ENCODE measurements at places on chromosomes 2 and 18. TPM values are rescaled to one million over a fixed set of nuclear protein-coding genes. Genes with fewer than 3 reads are reported as not detected.

- no peak for DNase-seq
These were observed 584.4 kb downstream of the NR4A2 start for GRCh38 chr2:155748131-155748530.

GRCh38 chr2:3840611-3841155 lies 137.3 kb downstream of the DCDC2C start:
- no peak for DNase-seq

DNA sequence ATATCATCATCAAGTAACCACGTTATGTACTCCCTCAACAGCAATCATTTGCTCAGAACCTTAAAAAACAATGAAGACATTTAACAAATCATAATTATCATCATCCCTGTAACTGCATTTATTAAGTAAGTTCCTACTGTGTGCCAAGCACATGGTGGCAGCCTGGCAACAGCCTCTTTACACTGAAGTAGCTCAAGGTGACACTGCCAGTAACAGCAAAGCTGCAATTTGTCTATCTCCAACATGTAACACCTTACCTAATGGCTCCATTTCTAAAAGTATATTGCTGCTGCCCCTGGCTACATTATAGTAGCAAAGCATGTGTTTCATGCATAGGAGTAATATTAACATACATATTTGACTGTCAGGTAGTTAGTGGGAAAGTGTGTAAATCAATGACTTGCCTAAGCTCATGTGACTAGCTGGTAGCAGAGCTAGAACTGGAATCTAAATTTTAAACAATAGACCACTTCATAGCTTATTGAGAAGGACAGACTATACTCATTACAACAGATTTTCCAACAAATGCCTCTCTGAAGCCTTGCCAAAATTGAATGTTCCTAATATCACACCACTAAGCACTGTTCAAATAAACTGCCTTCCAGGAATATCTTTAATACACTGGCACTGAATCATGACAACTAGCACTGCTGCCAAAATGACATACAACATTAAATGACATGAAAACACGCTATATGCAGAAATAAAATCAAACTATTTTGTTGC lies 86.7 kb downstream of the L3MBTL4 start:
- no peak for DNase-seq

DNA sequence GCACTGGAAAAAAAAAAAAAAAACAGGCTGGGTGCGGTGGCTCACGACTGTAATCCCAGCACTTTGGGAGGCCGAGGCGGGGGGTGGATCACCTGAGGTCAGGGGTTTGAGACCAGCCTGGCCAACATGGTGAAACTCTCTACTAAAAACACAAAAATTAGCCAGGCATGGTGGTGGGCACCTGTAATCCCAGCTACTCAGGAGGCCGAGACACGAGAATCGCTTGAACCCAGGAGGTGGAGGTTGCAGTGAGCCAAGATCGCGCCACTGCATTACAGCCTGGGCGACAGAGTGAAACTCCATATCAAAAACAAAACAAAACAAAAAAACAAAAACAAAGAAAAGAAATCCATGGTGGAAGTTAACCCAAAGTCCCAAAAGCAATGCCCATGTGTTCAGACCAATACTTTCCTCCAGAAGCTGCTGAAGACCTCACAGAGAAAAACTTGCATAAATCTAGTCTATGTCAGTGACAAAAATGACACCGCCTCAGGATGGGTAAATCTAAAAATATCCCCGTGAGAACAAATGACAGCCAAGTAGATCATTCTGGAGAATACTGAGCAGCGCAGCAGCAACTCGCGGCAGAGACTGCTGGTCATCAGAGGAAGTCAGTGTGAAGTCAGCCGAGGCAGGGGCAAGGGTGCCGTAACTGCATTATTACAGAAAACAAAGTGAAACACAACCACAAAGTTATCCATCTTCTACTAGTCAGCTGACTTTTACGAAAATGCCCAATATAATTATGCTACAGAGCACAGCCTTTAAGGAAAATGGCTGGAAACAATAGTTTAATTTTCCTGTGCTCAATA lies 41.0 kb downstream of the LPIN2 start:
- peak; percentile 84 for DNase-seq

GRCh38 chr18:56402872-56403516 lies 235.4 kb downstream of the TXNL1 start:
- DNase-seq = no peak

DNA sequence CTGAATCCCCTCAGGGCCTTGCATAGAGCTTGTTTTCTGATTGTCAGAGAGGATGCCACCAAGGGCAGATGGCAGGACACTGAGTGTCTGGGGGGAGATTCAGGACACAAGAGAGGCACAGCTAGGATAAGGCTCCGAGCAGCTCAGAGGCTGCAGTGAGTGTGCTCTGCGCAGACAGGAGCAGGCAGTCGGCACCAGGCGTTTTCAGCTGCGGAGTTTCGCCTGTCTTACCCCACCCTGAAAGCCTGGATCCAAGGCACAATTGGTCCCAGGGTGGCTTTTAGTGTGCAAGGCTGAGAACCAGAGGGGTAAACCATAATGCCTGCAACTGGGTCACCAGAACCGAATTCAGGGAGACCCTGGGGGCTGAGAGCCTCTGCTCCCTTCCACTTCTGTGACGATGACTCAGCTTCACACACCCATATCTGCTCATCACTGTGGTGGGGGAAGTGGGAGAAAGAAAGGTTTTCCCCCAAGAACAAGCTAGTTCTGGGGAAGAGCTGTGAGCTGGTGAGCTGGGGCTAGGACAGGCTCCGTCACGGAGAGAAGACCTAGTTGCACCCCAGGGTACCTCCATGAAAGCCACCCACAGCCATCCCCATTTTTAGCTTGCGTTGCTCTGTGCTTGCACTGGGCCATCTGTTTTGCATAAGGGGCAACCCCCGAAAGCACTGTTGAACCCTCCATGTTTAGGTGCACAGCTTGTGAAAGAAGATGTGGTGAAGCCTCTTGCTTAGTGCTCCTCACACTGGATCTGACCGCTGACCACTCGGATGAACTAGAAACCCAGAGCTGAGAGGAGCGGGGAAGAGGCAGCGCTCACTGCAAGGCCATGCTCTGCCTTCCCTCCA lies 173.7 kb downstream of the CELF4 start:
- DNase-seq = no peak

GRCh38 chr2:134610871-134611270 lies 107.9 kb downstream of the TMEM163 start:
- DNase-seq = no peak

- DNase-seq = no peak
These were observed 108.7 kb upstream of the ALPP start for GRCh38 chr2:232269867-232270266.

DNA sequence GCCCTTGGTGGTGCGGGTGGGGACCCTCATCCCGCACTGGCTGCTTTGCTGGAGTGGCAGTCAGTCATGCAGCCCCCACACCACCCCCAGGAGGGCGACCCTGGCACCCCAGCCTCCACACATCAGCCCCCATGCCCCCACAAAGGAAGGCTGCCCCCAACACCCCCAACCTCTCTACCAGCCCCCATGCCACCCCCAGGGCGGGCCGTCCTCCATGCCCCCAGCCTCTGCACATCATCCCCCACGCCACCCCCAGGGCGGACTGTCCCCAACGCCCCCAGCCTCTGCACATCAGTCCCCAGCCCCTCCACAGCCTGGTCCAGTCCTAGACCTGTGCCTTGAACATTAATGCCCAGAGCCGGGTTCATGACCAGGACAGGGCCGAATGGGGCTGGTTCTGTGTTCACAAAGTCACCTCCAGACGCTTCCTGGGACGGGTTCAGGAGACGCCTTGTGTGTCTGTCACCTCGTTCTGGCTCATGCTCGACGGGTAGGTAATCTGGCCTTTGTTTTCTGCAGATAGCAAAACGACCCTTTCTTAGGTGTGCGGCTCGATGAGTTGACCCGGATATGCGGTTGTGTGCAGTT lies 18.4 kb downstream of the D2HGDH start:
- DNase-seq = no peak

DNA sequence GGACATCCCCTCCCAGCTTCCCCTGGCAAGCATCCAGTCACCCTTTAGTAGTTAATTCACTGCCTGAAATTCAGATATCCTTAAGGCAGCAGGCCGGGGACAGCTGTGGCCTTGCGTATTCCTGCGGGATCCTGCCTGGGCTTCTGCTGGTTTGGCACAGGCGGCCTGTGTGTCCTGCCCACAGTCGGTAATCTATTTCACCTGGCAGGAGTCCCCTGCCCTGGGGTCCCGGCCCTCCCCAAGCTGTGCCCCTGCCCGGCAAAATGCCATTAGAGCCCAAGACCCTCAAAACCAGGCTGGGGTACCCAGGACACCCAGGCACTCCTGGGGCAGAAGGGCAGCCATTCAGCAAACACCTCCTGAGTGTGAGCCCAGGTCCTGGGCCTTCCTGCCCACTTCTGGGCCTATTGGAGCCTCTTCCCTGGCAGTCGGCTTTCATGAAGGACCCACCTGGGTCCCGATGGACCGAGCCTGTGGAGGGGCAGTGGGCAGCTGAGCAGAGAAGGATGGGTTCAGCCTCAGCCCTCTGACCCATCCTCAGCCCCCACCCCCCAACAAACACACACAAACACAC lies 11.6 kb downstream of the CROCC2 start:
- no peak for DNase-seq

DNA sequence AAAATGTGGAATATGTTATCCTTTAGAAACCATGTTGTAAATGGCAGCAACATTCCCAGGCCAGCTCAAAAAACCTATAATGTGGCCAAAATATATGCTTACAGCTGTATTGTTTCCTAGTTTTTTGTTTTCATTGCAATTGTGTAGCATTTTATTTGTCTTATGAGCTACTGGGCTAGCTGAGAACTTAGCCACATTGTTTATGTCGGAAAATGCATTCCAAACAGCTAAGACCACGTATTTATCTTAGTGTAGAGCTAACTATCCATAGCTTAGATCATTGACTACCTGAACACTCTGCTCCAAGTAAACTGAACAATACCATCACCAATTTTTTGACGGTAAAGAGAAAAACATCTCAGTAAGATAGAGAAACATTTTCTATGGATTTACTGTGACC lies 38.4 kb downstream of the METAP1D start:
- no peak for DNase-seq

DNA sequence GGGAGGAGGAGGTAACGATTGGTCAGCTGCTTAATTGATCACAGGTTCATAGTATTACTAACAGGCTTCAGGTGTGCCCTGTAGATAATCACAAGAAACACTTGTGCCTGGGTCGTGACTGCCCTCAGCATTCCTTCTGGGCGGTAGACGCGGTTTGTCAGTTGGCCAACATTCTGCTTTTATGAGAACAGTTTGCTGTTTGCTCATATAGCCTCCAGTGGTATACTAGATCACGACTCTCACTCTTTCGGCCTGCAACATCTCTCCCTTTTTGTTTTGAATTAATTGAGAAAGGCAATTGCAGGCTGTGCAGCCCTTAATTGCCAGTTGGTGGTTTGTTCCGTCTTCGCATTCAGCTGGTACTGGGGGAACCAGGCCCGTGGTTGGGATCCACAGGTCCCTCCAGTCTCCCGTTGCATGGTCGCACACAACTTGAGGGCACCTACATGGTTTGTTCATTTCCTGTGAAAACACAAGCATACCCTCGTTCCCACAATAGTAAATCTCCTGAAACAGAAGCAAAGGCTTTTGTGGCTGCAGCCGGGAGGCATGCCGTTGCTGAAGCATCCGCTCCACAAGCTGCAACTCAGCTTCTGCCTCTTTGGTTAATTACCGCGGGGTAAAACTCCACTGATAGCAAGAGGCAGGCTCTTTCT lies 30.3 kb upstream of the GPR17 start:
- no peak for DNase-seq

DNA sequence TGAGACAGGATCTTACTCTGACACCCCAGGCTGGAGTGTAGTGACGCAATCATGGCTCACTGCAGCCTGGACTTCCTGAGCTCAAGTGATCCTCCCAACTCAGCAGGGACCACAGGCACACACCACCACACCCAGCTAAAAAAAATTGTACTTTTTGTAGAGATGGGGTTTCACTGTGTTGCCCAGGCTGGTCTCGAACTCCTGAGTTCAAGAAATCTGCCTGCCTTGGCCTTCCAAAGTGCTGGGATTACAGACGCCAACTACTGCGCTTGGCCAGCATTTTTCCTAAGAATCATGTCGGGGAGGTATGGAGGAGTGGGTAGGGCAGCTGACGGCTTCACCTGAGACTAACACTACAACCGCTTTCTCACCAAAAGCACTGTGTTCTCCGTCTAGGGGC lies 50.4 kb downstream of the CYP26B1 start:
- no peak for DNase-seq

- no peak for DNase-seq
These were observed 144.4 kb upstream of the PIEZO2 start for GRCh38 chr18:11293794-11294193.

DNA sequence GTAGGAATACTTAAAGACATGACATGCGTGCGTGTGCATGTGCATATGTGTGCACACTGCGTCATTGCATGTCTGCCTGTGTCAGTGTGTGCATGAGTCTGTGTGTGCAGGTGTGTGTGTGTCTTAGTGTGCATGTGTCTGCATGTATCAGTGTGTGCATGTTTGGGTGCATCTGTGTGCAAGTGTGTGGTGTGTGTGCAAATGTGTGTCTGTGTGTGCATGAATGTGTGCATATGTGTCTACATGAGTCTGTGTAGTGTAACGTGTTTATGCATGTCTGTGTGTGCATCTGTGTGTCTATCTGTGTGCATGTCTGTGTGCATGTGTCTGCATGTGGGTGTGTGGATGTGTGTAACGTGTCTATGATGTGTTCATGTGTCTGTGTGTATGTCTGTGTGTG lies 30.5 kb downstream of the KCNG2 start:
- DNase-seq = no peak

DNA sequence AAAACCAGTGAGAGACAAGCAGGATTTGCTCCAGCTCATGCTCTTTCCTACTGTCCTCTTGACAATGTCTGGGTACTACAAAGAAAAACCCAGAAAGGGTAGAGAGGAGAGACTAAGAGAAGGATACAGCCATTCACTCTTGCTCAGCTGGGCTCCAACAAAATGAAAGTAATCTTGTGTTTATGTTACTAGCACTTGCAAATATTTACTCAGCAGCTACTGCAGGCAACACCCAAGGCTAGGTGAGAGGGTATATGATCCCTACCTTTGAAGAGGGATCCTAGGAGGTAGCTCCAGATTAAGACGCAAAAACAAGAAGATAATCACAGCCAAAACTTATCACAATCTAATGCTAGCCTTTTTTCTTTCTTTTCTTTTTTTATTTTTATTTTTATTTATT lies 329.6 kb upstream of the ACVR2A start:
- DNase-seq = no peak

DNA sequence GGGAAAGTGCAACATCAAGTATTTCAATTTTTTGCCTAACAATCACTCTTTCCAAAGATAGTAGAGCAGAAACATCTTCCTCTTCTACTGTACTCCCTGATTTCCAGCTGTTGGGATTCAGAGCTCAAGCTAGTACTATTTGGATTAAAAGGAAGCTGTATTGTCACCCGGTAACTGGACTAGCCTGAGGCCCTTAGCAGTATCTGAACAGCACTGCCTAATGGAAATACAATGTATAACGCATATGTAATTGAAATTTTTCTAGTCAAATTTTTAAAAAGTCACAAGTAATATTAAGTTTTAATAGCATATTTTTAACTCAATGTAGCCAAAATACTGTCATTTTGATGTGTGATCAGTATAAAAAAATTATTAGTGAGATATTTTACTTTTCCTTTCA lies 86.2 kb downstream of the COX7A2L start:
- DNase-seq = no peak

Gene MZT2A
- 129 TPM for polyA plus RNA-seq

Gene TGIF1
- polyA plus RNA-seq = 18.3 TPM

Gene KYNU
- polyA plus RNA-seq = 0.84 TPM

Gene MAP3K19
- not detected for polyA plus RNA-seq

Gene CRYGC
- not detected for polyA plus RNA-seq

Gene GKN1
- not detected for polyA plus RNA-seq

Gene C2orf80
- not detected for polyA plus RNA-seq

Gene AOX1
- polyA plus RNA-seq = not detected

Gene ANKAR
- polyA plus RNA-seq = 5.7 TPM
